AG09309 (cell line): ENCODE measurements at places on chromosomes 7 and 10.

DNA sequence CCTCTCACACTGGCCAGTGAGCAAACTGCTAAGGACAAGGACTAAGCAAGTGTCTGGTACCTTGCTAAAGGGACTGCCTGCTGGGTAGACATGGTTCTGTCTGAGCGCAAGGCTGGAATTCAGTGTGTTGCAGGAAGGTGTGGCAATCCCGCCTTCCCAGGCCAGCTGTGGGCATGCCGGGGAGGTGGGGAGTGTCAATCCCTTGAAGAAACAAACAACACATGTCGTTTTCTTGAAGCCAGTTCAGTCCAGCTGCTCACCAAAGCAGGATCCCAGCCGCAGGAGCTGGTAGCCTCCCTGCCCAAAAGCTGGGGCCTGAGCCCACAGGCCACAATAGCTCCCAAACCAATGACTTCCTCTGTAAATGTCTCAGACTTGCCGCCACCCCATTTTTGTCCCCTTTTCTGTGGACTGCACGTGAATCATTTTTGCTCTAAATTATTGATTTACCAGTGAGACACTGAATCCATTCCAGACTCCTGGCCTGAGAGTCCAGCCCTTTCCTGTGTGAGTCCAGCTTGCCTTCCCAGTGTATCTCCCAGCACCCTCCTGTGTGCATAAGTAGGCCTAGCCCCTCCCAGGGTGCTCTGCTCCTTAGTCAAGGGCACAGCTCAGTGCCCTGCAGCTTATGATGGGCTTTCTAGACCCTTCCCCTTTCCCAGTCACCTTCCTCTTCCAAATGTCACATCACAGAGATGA, 166.8 kb downstream of the RGS10 start:
- no peak for DNase-seq

GRCh38 chr7:17936321-17936720, 4.0 kb downstream of the SNX13 start:
- DNase-seq, result no peak

- DNase-seq, result no peak
Observed at GRCh38 chr10:97390091-97390490, 11.0 kb downstream of the RRP12 start.

DNA sequence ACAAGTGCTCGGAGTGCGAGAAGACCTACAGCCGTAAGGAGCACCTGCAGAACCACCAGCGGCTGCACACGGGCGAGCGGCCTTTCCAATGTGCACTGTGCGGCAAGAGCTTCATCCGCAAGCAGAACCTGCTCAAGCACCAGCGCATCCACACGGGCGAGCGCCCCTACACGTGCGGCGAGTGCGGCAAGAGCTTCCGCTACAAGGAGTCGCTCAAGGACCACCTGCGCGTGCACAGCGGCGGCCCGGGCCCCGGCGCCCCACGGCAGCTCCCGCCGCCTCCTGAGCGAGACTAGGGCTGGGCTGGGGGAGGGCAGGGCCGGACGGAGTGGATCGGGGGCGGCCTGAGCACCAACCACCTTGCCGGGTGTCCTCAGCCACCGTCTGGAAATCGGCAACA, 15.1 kb upstream of the ZNF212 start:
- no peak for DNase-seq

DNA sequence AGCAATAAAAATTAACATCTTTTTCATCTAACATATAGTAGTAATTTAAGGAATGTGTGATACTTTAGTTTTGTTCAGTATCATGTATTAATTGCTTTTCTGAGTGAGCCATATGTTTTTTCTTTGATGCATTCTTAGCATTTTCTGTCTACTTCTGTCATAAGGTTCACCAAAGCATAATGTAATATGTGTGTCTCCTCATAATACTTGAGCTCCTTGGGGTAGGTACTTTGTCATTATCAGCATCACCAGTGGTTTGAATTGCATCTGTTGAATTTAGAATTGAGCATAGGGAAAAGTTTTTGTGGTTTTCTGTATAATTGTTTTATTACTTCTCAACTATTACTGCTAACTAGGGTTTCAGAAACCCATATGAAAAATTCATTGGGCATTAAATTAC, 26.5 kb downstream of the VPS50 start:
- DNase-seq, result no peak

DNA sequence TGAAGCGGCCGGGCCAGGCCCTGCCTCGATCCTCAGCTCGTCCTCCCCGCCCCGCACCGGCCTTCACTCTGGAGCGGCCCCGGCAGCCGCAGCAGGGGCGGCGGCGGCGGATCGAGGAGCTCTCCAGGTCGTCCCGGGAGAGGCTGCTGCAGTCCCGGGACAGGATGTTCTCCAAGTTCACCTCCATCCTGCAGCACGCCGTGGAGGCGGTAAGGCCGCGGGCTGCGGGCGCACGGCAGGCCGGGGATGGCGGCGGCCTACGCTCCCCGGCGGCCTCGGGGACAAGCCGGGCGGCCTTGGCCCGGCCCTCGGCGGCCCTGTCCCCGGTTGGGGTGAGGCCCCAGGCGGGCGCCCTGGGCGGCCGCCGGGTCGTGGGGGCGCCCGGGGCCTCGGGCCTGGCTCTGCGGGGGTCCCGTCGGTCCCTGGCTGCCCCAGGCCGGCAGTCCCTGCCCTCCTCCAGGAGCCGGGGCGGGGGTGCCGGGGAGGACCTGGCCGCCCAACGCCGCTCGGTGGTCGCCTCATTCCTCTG, 399 bp downstream of the FHIP2A start:
- no peak for DNase-seq

DNA sequence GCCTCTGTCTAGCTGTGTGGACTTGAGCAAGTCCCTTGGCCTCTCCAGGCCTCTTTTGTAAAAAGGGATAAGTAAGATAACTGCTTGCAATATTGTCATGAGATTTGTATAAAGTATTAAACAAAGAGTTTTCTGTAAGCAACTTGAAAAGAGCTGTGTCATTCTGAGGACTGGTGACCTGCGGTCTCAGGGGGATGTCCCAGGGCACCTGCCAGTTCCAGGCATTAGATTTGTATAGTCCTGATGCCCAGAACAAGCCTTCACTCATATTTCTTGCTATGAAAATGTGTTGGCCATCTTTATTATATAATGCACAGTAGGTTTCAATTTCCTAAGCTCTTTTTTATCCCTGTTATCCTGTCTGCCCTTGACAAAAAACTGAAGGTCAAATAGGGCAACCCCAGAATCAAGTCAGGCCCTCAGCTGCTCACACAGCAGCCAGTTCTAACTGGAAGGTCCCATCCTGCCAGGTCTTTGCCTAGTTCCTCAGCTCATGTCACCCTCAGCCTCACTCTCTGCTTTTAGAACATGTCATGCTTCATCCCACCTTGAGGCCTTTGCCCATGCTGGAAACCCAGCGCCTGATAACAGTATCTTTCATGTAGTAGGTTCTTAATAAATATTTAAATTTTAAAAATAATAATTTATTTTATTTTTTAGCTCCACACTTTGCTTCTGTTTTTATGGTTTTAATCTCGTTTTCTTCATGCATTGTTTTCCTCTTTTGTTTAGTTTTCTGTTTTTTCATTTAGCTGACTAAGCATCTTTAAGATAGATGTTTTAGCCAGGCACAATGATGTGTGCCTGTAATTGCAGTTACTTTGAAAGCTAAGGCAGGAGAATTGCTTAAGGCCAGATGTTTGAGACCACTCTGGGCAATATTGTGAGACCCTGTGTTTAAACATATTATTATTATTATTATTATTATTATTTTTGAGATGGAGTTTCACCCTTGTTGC, 87.5 kb upstream of the ZNF92 start:
- DNase-seq, result no peak

- DNase-seq, result no peak
Observed at GRCh38 chr7:29177963-29178600, 16.5 kb upstream of the CHN2 start.

DNA sequence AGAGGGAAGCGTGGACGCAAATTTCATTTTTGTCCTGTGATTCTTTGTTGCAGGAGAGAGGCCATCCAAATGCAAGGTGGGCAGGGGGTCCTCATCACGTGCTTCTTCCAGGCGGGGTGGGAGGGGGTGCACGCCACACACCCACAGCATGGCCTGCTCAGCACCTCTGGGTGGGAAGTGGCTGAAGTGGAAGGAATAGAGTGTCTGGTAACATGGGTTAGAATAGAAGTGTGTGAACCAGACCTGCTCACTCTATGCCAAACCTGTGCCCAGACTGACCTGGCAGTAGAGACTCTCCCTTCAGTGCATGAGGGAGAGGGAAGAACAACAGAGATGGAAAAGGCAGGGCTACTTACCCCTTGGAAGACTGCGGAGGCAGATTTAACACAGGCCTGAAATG, 21.7 kb downstream of the ZNF503 start:
- no peak for DNase-seq

DNA sequence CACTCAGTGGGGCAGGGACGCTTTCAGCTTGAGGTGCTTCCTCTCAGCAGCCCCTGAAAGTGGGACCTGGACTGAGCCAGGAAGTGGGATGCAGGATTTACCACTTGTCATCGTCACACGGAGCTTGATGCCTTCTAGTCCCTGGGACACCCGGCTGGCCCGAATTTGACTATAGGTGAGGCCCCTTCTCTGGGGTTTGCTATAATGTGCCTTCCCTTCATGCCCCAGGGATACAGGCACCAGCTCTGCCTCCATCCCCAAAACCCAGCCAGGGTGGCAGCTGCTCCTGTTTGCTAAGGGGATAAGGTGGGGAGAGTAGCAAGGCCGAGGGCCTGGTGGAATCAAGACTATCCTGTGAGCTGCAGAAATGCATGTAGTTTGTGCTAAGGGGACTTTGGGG, 235.0 kb downstream of the GLRX3 start:
- no peak for DNase-seq

GRCh38 chr10:31875608-31876007, 53.0 kb downstream of the ARHGAP12 start:
- no peak for DNase-seq

- no peak for DNase-seq
Observed at GRCh38 chr7:43121973-43122372, 9.5 kb downstream of the HECW1 start.

DNA sequence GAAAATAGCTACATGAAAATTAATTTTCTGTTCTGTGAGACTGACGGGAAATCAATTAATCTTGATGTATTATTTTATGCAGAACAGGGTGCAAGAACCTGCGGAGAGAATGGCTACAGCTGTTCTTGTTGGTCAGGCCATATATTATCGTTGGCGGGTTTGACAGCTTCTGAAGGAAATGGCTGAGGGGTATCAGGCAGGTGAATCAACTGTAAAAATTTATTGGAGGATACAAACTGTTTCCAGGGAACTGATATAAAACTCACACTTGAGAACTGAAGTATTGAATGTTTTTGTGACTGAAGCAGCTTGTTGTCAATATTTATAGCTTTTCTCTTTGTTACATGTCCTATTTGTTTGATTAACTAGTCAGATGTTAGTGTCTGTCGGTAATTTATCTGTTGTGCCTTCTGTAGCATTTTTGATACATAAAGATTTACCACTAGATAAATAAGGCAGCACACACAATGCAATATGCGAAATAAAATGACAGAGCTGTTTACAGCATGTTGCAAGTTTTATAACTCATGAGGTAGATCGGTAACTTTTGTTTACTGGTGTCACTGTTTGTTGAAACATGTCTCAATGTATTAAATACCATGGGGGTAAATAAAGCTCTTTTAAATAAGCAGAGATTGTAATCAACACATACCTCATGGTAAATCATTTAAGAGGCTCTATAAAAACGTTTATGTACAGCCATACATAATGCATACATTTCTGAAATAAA, 308.2 kb downstream of the LRMDA start:
- DNase-seq, result no peak

DNA sequence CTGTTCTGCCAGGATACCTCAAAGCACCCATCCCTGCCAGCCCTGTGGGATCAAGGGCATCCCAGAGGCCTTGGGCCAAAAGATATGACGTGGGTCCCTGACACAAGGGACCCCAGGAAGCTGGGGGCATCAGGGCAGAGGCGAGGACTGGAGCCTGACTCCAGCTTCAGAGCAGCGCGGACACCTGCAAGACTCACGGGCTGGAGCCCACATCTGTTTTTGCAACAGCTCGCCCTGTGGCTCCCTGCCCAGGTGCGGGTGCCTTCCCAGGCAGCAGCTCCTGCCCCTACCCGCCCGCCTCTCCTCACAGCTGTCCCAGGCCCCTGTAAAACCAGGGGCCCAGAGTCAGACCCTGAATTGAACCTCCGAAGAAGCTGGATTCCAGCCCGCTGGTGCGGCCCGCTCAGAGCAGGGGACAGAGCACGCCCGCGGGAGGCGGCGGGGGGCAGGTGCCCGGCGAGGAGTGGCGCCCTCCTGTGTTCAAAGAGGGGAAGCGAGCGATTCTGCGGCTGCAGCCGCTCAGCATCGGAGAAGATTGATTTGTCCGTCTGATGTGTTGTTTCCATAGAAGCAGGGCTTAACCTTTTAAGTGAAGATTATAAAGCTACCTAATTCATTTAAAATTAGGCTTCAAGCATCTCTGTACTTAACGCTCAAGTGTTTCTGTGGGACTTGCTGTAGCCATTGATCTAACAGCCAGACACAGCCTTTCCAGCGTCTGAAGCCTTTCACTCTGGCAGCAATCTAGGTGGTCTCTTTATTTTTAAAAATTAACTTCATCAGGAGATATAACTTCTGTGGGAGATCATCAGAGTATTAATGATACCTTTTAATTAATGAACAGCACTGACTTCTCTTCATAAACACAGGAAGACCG, 88.4 kb downstream of the BEND7 start:
- no peak for DNase-seq
